PC-9 (cell line): ENCODE measurements at places on chromosomes 4 and X.

- no peaks in the 10 kb centered on the region for H3K36me3 ChIP-seq
- H3K4me1 ChIP-seq = no peaks in the 10 kb centered on the region
- no peak for DNase-seq
- no peak overlapping the region for H3K4me3 ChIP-seq
These were observed 298.1 kb upstream of the TAPT1 start for GRCh38 chr4:16524406-16524805.

- no peak for DNase-seq
- no peak overlapping the region for H3K4me3 ChIP-seq
- no peaks in the 10 kb centered on the region for H3K36me3 ChIP-seq
- H3K4me1 ChIP-seq = peaks cover 47% of the 10 kb centered on the region
These were observed 21.2 kb downstream of the HERC3 start for GRCh38 chr4:88613417-88613875.

DNA sequence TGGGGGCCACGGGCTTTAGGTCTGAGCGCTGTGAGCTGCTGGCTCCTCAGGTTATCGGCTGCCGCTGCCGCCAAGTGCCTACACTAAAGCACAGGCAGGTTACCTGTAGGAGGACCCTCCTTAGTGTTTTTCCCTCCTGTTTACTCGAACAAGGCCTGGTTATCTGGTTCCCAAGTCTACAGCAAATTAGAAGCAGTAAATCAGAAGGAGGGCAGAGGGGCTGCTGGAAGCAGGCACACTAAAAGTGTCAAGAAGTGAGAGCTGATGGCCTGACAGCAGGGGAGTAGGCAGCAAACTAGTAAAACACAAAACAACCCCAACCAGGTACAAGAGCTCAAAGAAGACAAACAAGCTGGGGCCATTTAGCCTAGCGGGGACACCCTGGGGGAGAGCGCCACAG, 125.0 kb upstream of the PJA1 start:
- H3K27me3 ChIP-seq = 0 out of 2 replicates have a peak, but pooled peaks cover 4% of the 10 kb centered on the region
- H3K27ac ChIP-seq = no peak overlapping the region
- no peak overlapping the region for H3K4me3 ChIP-seq
- no peak for DNase-seq

DNA sequence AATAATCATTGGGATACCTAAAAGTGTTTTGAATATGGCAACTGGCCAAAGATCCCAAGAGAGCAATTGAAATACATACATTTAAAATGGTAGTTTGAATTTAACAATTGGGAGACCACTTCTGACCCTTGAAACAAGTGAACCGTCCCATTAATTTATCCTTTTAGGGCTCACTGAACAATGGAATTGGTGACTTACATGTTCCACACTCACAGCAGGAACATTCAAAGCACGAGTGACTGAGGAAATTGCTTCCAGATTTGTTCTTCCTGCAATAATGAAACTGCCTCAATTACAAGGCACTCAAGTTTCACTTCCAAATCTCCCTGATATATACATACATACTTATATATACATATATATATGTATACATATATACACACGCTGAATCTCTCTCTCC, 20.6 kb downstream of the SLC39A8 start:
- no peaks in the 10 kb centered on the region for H3K36me3 ChIP-seq
- H3K4me3 ChIP-seq = no peak overlapping the region
- DNase-seq = no peak
- no peaks in the 10 kb centered on the region for H3K4me1 ChIP-seq

DNA sequence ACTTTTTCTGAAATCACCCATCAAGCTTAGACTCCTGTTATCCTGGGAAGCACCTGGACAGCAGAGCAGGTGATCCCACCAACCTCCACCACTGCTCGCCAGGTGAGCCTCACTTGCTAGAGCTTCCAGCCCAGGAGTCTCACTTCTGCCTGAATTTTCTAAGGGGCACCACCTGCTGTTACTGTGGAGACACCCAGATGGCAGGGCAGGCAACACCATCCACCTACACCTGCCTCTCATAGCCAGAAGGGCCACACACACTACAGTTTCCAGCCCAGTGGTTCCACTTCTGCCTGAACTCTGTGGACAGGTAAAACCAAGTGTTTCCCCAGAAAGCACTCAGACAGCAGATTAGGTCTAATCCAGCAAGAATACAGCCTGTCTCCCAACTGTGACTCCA, 262.0 kb downstream of the ARAP2 start:
- DNase-seq = no peak
- H3K27ac ChIP-seq = no peak overlapping the region
- no peaks in the 10 kb centered on the region for H3K27me3 ChIP-seq
- H3K4me1 ChIP-seq = no peaks in the 10 kb centered on the region
- H3K4me3 ChIP-seq = no peak overlapping the region
- H3K36me3 ChIP-seq = no peaks in the 10 kb centered on the region

DNA sequence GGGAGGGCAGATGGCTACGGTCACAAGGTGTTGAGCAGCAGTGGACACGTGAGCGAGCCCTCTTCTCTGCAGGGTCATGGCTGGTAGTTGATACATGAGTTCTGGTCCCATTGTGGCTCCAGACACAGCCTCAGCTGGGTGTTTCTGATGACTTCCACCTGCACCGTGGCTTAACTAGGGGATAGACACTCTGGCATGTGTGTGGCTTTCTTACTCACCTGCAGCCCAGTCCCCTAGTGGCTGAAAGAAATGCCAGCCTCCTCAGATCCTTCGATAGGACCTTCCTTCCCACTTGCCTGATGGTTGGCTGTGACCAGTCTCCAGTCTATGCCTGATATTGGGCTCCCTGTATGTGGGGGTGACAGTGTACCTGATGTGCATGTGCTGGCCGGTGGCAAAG, 5.0 kb downstream of the GPR78 start:
- no peak overlapping the region for H3K27ac ChIP-seq
- DNase-seq = no peak
- H3K4me1 ChIP-seq = no peaks in the 10 kb centered on the region
- H3K4me3 ChIP-seq = no peak overlapping the region
- no peaks in the 10 kb centered on the region for H3K27me3 ChIP-seq
- no peaks in the 10 kb centered on the region for H3K36me3 ChIP-seq

GRCh38 chrX:3518870-3519269, 172.4 kb upstream of the MXRA5 start:
- no peaks in the 10 kb centered on the region for H3K27me3 ChIP-seq
- peak; percentile 53 for DNase-seq
- peak overlapping the region; percentile 28; the same call in 1 of the 2 replicates for H3K4me3 ChIP-seq
- H3K27ac ChIP-seq = no peak overlapping the region
- H3K36me3 ChIP-seq = no peaks in the 10 kb centered on the region

- H3K27ac ChIP-seq = no peak overlapping the region
- H3K4me1 ChIP-seq = no peaks in the 10 kb centered on the region
- peak; percentile 62 for DNase-seq
- H3K27me3 ChIP-seq = no peaks in the 10 kb centered on the region
- H3K4me3 ChIP-seq = no peak overlapping the region
These were observed 12.7 kb downstream of the TKTL1 start for GRCh38 chrX:154308108-154308946.

GRCh38 chr4:45131020-45131419, 404.7 kb upstream of the GNPDA2 start:
- H3K4me1 ChIP-seq = no peaks in the 10 kb centered on the region
- DNase-seq = no peak
- no peaks in the 10 kb centered on the region for H3K36me3 ChIP-seq

DNA sequence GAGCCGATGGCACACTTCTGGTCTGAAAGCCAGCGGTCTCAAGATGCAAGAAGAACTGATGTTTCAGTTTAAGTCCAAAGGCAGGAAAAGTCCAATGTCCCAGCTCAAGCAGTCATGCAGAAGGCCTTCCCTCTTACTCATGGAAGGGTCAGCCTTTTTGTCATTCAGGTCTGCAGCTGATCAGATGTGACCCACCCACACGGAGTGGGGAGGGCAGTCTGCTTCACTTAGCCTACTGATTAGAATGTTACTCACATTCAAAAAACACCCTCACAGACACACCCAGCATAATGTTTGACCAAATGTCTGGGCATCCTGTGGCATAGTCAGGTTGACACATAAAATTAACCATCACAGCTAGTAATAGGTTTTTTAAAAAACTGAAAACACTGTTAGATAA, 6.6 kb downstream of the HCCS start:
- H3K27ac ChIP-seq = no peak overlapping the region
- DNase-seq = no peak

DNA sequence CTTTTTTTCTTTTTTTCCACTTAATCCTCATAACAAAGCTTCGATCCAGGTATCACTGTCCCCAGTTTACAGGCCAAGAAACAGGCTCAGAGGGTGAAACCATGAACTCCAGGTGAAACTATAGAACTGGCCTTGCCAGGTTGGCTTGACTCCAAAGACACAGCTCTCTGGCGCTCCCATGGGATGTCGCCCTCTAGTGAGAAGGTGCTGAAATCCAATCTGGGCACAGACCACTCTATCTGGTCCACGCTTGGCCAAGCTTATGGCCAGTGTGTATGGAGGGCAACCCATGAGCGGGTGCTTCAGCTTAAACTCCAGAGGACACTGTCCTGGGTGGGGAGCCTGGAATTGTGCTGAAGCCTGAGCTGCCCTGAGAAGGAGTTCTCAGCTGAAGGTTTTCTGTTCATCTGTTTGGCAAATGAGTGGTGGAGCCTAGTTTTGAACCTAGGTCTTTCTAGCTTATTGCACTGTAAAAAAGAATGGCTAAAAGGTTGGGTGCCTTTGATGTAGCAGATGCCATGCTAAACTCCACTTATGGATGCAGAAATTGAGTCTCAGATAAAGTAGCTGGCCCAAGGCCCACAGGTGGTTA, 70.5 kb downstream of the SEL1L3 start:
- no peaks in the 10 kb centered on the region for H3K27me3 ChIP-seq
- peak; percentile 41 for DNase-seq
- H3K4me1 ChIP-seq = no peaks in the 10 kb centered on the region

DNA sequence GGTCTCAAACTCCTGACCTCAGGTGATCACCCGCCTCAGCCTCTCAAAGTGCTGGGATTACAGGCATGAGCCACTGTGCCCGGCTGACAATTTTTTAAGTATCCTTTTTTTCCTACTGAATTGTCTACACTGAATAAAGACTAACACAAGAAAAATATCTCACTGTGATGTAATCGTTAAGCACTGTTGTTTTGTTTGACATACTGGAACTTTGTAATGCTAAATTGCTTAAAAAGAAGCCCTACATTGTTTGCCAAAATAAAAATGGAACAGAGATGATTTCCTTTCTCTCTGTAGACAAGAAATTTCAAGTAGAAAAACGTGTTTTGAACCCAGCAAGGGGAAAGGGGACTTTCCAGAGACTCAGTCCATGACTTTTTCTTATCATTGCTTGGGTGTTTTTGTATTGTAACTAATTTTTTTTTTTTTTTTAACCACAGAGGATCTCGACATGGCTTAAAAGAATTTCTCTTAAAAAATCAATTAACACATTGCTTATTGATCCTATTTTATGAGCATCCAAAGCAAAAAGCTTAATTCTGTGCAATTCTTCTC, 74.9 kb downstream of the TMEM156 start:
- H3K4me3 ChIP-seq = no peak overlapping the region
- no peak overlapping the region for H3K27ac ChIP-seq
- no peaks in the 10 kb centered on the region for H3K36me3 ChIP-seq
- DNase-seq = no peak
- no peaks in the 10 kb centered on the region for H3K4me1 ChIP-seq
- H3K27me3 ChIP-seq = no peaks in the 10 kb centered on the region

DNA sequence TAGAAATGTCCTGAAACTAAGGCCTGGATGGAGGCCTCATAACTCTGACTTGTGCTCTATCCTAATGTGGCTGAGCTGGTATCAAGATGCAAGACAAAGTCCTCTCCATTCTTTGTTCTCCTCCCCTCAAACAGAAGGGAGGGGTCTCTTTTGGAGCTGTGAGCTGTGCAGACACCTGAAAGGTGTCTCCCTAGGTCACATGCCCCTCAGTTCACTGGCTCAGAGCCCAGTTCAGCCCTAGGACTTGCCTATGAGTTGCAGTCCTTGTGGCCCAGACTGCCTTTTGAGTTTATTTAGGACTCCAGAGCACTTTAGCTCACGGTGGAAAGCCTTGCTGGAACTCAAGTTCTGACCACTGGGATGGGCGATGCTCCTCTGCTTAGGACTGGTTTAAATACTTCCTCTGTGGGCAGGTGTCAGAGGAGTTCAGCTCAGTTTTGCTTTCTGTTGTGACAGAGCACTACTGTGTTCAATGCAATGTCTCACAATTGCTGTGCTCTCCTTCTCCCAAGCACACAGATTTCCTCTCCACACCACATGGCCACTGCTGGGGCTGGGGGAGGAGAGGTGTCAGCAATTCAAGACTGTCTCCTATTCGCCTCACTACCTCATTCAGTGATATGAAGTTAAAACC, 84.8 kb upstream of the ZNF827 start:
- H3K4me3 ChIP-seq = no peak overlapping the region
- no peaks in the 10 kb centered on the region for H3K27me3 ChIP-seq
- DNase-seq = no peak
- no peak overlapping the region for H3K27ac ChIP-seq
- H3K36me3 ChIP-seq = no peaks in the 10 kb centered on the region

- no peaks in the 10 kb centered on the region for H3K27me3 ChIP-seq
- DNase-seq = no peak
- H3K27ac ChIP-seq = no peak overlapping the region
- H3K36me3 ChIP-seq = no peaks in the 10 kb centered on the region
These were observed 76.3 kb downstream of the SOWAHB start for GRCh38 chr4:76821641-76822040.

DNA sequence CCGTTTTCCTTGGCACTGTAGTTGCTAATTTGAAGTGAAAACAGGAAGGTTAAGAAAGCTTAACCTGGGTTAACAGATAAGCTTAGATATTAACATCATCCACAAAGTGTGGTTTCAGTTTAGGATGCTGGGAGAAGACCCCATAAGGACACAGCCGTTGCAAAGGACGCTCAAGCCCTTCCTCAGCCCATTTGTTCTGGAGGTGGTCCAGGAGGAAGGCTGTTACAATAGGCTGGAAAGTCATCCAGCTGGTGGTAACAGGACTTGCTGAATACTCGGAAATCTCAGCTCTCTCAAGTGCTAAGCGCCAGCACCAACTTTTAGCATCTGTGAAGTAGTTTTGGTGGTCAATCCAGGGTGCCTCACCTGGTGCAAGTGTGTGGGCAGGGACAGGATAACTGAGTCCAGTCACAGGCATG, 14.2 kb downstream of the CHST7 start:
- H3K27ac ChIP-seq = no peak overlapping the region
- no peaks in the 10 kb centered on the region for H3K36me3 ChIP-seq
- no peak for DNase-seq
- no peaks in the 10 kb centered on the region for H3K4me1 ChIP-seq
